ENCODE measurements at places on chromosomes 2 and 18.

DNA sequence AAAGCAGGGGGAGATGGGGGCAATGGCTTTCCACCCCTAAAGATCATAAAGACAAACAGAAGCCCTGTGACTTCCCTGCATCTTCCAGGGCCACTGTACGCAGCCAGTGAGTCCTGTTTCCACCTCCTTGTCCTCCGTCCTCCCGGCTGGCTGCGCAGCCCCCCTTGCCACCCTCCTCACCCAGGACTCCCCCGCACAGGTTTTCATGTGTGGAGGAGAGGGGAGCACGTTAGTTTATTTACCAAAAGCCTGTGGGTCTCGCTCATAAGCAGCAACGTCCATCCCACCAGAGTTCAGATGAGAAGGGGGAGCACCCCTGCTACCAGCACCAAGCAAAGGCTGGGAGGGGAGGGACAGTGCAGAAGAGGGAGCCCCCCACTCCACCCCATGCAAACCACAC is 11.7 kb downstream of the CYP26B1 start:
- DNase-seq, result no peak

GRCh38 chr2:111632661-111633060 is 251.3 kb downstream of the ANAPC1 start:
- DNase-seq, result no peak

GRCh38 chr2:131056204-131056931 is 36.9 kb downstream of the FAM168B start:
- DNase-seq, result no peak

DNA sequence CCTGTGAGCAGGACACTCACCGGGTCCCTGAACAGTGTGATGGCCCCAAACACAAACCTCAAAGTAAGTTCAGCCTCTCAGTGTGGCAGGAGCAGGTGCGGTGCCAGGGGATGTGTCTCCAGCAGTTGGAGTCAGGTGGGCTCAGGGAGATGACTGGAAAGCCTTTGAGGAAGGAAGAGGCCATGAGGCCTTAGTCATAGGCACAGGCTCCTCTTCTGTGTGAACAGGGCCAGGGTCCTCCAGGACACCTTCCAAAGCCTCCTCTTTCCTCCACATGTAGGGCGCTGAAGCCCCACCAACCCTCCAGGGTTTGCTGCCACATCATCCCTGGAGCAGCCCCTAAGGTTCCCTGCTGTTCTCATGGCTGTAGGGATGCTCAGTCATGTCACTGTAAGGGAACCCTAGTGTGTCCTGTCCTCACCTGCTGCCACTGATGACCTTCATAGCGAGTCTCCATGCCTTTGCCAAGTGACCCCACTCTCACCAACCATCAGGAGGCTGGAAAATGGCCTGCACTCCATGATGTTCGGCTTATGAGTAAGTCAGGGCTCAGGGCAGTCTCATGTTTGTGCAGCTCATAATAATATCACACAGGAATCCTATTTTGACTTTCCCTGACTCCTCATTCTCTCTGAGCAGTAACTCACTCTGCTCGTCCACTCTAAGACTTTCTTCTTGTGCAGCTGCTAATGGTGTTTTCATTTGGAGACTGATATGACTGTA is 1152.9 kb downstream of the RPIA start:
- DNase-seq, result no peak

GRCh38 chr2:149692961-149693396 is 105.4 kb upstream of the MMADHC start:
- no peak for DNase-seq

- no peak for DNase-seq
These were observed 19.2 kb downstream of the IRS1 start for GRCh38 chr2:226780431-226780830.
